Inflammatory macrophage treated with lipopolysaccharide for 1 hour (primary cell): ENCODE measurements at places on chromosomes 16 and 17.
A peak's percentile ranks its signal among the peaks of the same experiment; 100 is the strongest.

- DNase-seq, result no peak
These were observed 15.4 kb upstream of the TMEM92 start for GRCh38 chr17:50258647-50259476.

- DNase-seq, result no peak
These were observed 52.9 kb upstream of the LGALS9 start for GRCh38 chr17:27577884-27578717.

- no peak for DNase-seq
These were observed 38.9 kb downstream of the MRTFB start for GRCh38 chr16:14109782-14110727.

- DNase-seq, result no peak
These were observed 38.1 kb upstream of the VPS4A start for GRCh38 chr16:69273009-69273408.

GRCh38 chr17:71188811-71189492, 931.9 kb upstream of the SOX9 start:
- no peak for DNase-seq

- DNase-seq, result no peak
These were observed 131.1 kb downstream of the PHKB start for GRCh38 chr16:47592232-47592631.

- DNase-seq, result peak; percentile 38
These were observed 34.4 kb downstream of the DNAH3 start for GRCh38 chr16:21116148-21116693.

- DNase-seq, result peak; percentile 30
These were observed 23.1 kb downstream of the LAT start for GRCh38 chr16:29007730-29008593.

GRCh38 chr16:4505356-4506147, 29.4 kb downstream of the HMOX2 start:
- peak; percentile 55 for DNase-seq

- DNase-seq, result no peak
These were observed 43.1 kb downstream of the MAP2K6 start for GRCh38 chr17:69457603-69458002.

GRCh38 chr16:87956365-87957231, 5.4 kb downstream of the BANP start:
- peak; percentile 81 for DNase-seq

DNA sequence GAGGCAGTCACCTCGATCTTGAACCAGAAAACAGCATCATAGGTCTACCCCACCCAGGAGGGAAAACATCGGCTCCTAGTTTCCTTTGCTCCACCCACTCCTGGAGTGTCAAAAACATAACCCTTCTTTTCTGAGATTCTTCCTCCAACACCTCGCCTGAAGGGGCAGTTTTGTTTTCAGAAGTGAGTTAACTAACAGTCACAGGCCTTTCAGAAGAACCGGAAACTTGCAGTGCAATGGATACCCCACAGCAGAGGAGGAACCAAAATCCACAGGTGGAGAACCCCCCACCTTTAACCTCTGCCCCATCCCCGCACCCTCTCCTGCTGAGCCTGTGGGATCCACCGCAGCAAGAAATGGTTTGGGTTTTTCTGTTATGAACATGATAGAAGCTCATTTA, 7.8 kb upstream of the TEX2 start:
- peak; percentile 10 for DNase-seq

- DNase-seq, result peak; percentile 46
These were observed 26.9 kb downstream of the RGS9 start for GRCh38 chr17:65163990-65164495.

DNA sequence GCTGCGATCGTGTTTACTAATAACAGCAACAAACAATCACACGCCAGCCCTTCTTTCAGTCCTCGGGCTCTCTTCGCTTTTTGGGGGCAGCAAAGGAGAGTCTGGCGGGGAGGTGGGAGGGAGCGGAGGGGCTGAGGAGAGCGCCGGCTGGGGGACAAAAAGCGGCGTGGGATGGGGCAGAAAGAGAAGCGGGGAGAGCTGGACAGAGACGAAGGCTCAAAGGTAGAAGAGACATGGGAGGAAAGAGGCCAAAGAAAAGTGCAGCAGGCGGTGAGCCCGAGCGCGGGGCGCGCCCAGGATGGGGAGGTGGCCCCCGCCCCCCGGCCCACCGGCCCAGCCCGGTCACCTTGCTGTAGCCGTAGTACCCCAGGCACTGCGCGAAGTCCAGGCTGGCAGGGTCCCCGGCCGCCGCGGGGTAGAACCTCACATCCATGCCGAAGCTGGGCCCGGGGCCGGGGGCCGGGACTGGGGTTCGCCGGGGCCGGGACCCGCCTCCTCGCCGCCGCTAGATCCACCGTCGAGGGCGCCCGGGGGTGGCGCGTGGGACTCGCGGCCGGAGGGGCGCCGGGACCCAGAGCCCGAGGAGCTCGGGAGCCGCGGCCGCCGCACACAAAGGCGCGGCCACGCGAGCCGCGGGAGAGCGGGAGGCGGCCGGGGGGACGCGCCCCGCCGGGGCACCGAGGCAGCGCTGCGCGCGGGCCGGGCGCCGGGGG, 496 bp downstream of the TOX3 start:
- no peak for DNase-seq

GRCh38 chr17:4725646-4726310, 5.5 kb upstream of the MED11 start:
- peak; percentile 86 for DNase-seq

DNA sequence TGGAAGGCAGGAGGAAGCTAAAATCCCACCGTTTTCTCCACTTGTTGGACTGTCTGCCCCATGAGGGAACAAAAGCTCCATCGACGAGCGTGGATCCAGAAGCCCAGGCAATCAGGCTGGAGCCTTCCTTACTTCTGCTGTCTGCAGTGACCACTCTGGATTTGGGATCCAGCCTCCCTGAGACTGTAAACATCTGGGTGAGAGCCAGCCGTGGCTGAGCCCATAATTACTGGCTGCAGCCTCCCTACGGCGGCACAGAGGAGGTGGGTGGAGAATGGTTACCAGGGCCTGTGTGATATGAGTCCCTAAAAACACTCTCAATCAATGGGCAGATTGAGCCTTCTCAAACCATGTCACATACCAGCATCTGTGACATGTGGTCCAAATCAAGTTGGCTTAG, 158.2 kb downstream of the FOXL1 start:
- no peak for DNase-seq

DNA sequence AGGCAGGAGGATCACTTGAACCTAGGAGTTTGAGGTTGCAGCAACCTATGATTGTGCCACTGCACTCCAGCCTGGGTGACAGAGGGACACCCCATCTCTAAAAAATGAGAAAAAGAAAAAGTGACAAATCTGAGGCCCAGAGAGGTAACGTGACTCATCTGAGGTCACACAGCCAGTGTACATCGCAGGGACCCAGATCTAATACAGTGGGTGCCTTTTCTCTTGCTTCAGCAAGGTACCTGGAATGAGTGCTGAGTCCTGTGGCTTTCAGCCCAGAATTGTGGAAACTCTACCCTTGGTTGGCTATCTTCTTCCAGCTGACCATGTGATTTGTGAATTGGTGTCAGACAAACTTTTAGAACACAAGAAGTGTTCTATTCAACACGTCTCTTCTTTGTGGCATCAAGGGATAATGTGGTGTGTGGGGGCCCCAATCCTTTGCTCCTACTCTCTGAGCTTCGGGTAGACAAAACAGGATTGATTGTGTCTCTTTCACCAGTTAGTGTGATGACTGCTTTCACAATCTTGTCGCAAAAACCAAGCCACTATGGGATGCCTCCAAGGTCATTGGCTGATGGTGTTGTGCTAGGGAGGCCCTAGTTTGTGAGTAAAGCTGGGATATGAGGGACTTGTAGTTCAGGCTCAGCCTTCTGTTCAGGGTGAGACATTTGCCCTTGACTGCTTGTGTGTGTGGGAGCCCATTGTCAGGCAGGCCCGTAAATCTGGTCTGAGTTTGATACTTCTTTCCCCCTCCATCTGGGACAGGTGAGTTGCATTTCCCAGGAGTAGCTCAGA, 71.0 kb downstream of the MSI2 start:
- DNase-seq, result no peak
